CD4-positive, alpha-beta memory T cell (primary cell): ENCODE measurements at places on chromosomes 11 and 22. TPM values are rescaled to one million over a fixed set of nuclear protein-coding genes. Genes with fewer than 3 reads are reported as not detected.

DNA sequence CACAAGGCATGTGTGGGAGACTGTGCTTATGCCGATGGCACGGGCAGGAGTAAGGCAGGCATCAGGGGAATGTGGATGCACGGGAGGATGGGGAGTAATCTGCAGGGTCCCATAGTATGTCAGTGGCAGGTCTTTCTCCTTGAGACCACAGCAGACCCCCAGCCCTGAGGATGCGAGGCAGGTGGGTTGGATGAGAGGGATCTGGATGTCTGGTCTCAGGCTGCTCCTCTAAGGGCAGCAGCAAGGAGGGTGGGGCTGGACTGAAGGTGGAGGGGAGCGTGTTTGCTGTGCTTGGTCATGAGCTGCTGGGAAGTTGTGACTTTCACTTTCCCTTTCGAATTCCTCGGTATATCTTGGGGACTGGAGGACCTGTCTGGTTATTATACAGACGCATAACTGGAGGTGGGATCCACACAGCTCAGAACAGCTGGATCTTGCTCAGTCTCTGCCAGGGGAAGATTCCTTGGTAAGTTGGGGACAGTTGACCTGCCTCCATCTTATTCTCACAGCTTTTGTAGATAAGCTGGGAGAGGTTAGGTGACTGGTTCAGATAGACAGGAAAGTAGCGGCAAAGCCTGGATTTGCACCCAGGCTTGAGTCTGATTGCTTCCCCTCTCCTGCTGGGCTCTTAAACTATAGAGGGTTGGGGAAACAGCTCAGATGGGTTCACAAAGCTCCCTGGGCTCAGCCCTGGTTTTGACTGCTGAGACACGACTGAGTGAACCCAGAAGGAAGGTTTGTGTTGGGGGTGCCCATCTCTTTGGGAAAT, at the start of gene APOL1:
APOL1 (plus strand) TSS at position 380 of the 769 bp plus-strand sequence. CDS start 1,823 bp downstream, outside the sequence.
- H3K4me1 ChIP-seq, result peaks cover 38% of the 10 kb centered on the region
- peak; percentile 59 for DNase-seq

- H3K36me3 ChIP-seq, result no peaks in the 10 kb centered on the region
- H3K27ac ChIP-seq, result no peak overlapping the region
- no peaks in the 10 kb centered on the region for H3K4me1 ChIP-seq
- no peak for DNase-seq
These were observed 109.8 kb downstream of the ARL14EP start for GRCh38 chr11:30432716-30433115.

DNA sequence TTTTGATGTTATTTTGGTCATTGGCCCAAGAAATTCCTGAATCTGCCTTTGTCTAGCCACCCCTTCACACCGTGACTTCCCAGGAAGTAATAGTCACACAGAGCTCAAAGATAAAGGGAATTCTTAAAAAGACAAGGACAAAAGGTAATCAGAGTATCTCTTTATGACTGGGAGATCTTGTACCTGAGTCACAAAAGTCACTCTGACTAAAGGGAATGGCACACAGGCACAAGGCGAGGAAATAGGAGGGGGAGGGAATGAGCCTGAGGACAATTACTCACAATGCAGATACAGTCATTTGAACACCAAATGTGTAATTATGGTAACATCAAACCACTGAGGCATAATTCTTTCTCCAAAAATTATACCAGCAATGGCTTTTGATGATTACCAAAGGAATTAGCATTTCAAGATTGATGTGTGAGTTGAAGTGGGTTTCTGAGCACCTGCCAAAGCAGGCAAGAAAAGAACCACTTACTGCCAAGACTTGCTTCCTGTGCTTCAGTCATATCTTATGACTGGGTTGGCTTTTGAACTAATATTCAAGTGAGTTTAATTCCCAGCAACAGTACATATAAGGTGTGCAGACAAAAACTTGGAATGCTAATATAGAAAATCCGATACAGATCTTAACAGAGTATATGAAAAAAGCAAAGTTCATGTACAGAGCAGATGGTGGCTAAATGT, 856.4 kb downstream of the LRRC4C start:
- no peak for DNase-seq
- H3K4me3 ChIP-seq, result no peak overlapping the region
- no peaks in the 10 kb centered on the region for H3K27me3 ChIP-seq
- H3K27ac ChIP-seq, result no peak overlapping the region
- H3K36me3 ChIP-seq, result no peaks in the 10 kb centered on the region
- no peaks in the 10 kb centered on the region for H3K4me1 ChIP-seq

- no peak overlapping the region for H3K4me3 ChIP-seq
- no peaks in the 10 kb centered on the region for H3K27me3 ChIP-seq
- no peaks in the 10 kb centered on the region for H3K4me1 ChIP-seq
- H3K27ac ChIP-seq, result no peak overlapping the region
These were observed 85.9 kb downstream of the PAX6 start for GRCh38 chr11:31725176-31725575.

GRCh38 chr11:88469561-88470225, 132.2 kb upstream of the CTSC start:
- no peak for DNase-seq
- H3K27me3 ChIP-seq, result no peaks in the 10 kb centered on the region
- no peak overlapping the region for H3K27ac ChIP-seq
- H3K4me1 ChIP-seq, result no peaks in the 10 kb centered on the region

DNA sequence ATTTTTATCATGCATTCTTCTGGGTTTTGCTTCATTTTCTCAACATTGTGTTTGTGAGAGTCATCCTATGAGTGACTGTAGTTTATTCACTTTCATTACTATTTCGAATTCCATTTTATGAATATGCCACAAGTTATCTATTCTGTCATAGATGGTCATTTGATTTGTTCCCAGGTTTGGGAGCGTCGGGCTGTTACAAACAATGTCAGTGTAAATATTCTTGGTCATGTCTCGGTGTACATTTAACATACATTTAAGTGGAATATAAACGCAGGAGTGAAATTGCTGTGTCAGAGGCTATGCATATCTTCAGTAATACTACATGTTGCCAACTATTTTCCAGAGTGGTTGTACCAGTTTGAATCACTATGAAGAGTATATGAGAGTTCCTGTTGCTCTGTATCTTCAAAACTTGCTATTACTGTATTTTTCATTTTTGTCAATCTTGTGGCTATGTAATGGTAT, 2.4 kb downstream of the TRIM44 start:
- H3K27ac ChIP-seq, result no peak overlapping the region
- no peaks in the 10 kb centered on the region for H3K27me3 ChIP-seq
- DNase-seq, result no peak

GRCh38 chr22:26724414-26724813, 67.0 kb downstream of the MIAT start:
- H3K4me3 ChIP-seq, result no peak overlapping the region
- no peak overlapping the region for H3K27ac ChIP-seq
- H3K36me3 ChIP-seq, result peaks cover 16% of the 10 kb centered on the region
- no peaks in the 10 kb centered on the region for H3K27me3 ChIP-seq
- no peaks in the 10 kb centered on the region for H3K4me1 ChIP-seq

DNA sequence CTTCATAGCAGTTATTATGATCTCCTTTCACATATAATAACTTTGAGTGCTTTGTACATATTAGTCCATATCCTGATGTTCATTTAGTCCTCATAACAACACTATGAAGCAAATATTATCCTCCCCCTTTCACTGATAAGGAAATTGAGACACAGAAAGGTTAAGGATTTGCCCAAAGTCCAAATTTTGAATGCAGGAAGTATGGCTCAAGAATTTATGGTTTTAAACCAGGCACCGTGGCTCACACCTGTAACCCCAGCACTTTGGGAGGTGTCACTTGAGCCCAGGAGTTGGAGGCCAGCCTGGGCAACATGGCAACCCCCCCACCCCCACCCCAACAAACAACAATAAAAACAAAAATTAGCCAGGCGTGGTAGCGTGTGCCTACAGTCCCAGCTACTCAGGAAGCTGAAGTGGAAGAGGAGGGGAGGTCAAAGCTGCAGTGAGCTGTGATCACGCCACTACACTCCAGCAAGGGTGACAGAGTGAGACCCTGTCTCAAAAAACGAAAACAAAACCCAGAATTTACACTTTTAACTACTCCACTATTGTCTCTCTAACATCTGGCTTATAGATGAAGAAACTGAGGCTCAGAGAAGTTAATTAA, 8.6 kb downstream of the CCDC34 start:
- no peaks in the 10 kb centered on the region for H3K4me1 ChIP-seq
- no peak overlapping the region for H3K27ac ChIP-seq
- H3K4me3 ChIP-seq, result no peak overlapping the region

GRCh38 chr11:61635304-61635703, 44.9 kb upstream of the DAGLA start:
- no peak overlapping the region for H3K27ac ChIP-seq
- H3K4me3 ChIP-seq, result no peak overlapping the region
- no peaks in the 10 kb centered on the region for H3K4me1 ChIP-seq
- no peaks in the 10 kb centered on the region for H3K36me3 ChIP-seq
- DNase-seq, result no peak

GRCh38 chr11:76658651-76659650, 11.6 kb downstream of the LRRC32 start:
- H3K36me3 ChIP-seq, result no peaks in the 10 kb centered on the region
- no peaks in the 10 kb centered on the region for H3K4me1 ChIP-seq
- H3K27me3 ChIP-seq, result no peaks in the 10 kb centered on the region
- no peak overlapping the region for H3K27ac ChIP-seq
- DNase-seq, result no peak

GRCh38 chr11:69437876-69438205, 43.6 kb upstream of the LINC01488 start:
- no peak for DNase-seq
- no peak overlapping the region for H3K27ac ChIP-seq
- peaks cover 4% of the 10 kb centered on the region for H3K4me1 ChIP-seq
- no peaks in the 10 kb centered on the region for H3K36me3 ChIP-seq
- no peak overlapping the region for H3K4me3 ChIP-seq

- peaks cover 29% of the 10 kb centered on the region for H3K4me1 ChIP-seq
- no peaks in the 10 kb centered on the region for H3K36me3 ChIP-seq
- no peaks in the 10 kb centered on the region for H3K27me3 ChIP-seq
- no peak overlapping the region for H3K4me3 ChIP-seq
- no peak for DNase-seq
These were observed 2.0 kb downstream of the DUSP8 start for GRCh38 chr11:1570001-1570453.

- no peaks in the 10 kb centered on the region for H3K36me3 ChIP-seq
- H3K27ac ChIP-seq, result no peak overlapping the region
- H3K4me1 ChIP-seq, result peaks cover 8% of the 10 kb centered on the region
- H3K27me3 ChIP-seq, result no peaks in the 10 kb centered on the region
- DNase-seq, result no peak
These were observed 5.6 kb downstream of the SCN2B start for GRCh38 chr11:118170882-118171268.

DNA sequence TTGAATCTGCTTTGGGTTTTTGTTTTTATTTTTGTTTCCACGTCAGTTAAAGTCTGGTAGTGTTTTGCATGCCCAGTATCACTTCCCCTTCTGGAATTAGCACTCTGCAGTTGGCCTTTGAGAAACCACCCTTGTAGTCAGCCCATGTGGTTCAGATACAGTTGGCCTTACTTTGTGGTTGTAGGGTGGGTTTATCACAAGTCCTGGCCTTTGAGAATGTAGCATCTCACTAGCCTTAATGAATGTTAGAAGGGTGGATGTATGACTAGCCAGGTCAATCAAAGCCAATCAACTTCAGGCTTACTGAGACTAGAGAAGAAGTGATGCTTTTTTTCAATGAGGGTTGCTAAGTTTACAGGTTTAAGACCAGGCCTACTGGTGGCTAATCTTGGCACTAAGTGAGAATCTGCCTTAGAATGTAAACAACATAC, 19.8 kb downstream of the ARL14EP start:
- H3K4me3 ChIP-seq, result no peak overlapping the region
- no peak for DNase-seq
- H3K27ac ChIP-seq, result no peak overlapping the region
- no peaks in the 10 kb centered on the region for H3K4me1 ChIP-seq
- H3K36me3 ChIP-seq, result no peaks in the 10 kb centered on the region

GRCh38 chr11:9577556-9577955, 4.1 kb downstream of the WEE1 start:
- DNase-seq, result peak; percentile 46
- H3K4me1 ChIP-seq, result peaks cover 41% of the 10 kb centered on the region
- peak overlapping the region; percentile 86 for H3K27ac ChIP-seq

GRCh38 chr11:12212821-12213185, 102.4 kb downstream of the MICAL2 start:
- peaks cover 43% of the 10 kb centered on the region for H3K36me3 ChIP-seq
- H3K4me3 ChIP-seq, result no peak overlapping the region
- no peaks in the 10 kb centered on the region for H3K27me3 ChIP-seq
- no peak overlapping the region for H3K27ac ChIP-seq

DNA sequence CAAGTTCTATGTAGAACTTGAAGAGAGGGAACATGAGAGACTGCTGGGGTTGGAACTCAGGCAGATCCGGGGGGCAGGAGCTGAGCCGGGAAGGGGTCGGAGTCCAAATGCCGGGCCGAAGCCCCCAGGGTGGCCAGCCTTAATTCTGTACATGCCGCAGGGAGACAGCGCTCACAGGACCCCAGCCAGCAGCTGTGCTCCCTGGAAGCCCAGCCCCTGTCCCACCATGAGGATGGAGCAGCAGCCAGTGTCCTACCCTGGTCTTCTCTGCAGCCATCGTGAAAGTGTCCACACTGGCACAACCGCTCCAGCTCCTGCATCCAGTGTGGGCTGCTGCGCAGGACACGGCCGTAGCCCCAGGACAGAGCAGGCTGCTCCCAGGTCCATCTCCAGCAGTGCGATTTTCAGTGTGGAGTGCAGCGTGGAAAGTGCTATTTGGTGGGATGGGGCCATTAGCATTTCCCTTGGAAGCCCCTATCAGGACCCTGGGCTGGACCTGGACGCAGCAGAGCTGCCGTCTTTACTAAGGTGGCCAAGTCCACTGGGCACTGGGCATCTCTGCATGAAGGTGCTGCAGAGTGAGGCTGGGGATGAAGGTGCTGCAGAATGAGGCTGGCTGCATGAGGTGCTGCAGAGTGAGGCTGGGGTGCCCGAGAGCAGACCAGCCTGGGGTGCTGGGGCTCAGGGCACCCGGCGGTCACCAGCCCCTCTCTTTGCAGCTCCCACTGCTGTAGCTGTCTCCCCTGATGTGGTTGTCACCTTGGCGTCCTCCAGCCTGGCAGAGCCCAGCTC, 737.4 kb downstream of the BRD1 start:
- no peak for DNase-seq
- H3K27me3 ChIP-seq, result no peaks in the 10 kb centered on the region
- H3K27ac ChIP-seq, result no peak overlapping the region
- no peaks in the 10 kb centered on the region for H3K36me3 ChIP-seq
- H3K4me3 ChIP-seq, result no peak overlapping the region
- no peaks in the 10 kb centered on the region for H3K4me1 ChIP-seq

Gene TMEM123
- total RNA-seq, result 383 TPM

Gene P2RX6
- total RNA-seq, result 1.1 TPM

Gene CARD10
- total RNA-seq, result 0.61 TPM

Gene BCO2
- 3.4 TPM for total RNA-seq

Gene CYTH4
- total RNA-seq, result 177 TPM

Gene ART5
- not detected for total RNA-seq

Gene LDHAL6A
- 0.20 TPM for total RNA-seq

Gene SCT
- total RNA-seq, result not detected

Gene TFIP11
- total RNA-seq, result 74.5 TPM

Gene FXYD6
- total RNA-seq, result not detected

Gene GLB1L2
- 1.5 TPM for total RNA-seq

Gene TSSK2
- not detected for total RNA-seq
